ENCODE measurements at places on chromosomes 2 and 18.

DNA sequence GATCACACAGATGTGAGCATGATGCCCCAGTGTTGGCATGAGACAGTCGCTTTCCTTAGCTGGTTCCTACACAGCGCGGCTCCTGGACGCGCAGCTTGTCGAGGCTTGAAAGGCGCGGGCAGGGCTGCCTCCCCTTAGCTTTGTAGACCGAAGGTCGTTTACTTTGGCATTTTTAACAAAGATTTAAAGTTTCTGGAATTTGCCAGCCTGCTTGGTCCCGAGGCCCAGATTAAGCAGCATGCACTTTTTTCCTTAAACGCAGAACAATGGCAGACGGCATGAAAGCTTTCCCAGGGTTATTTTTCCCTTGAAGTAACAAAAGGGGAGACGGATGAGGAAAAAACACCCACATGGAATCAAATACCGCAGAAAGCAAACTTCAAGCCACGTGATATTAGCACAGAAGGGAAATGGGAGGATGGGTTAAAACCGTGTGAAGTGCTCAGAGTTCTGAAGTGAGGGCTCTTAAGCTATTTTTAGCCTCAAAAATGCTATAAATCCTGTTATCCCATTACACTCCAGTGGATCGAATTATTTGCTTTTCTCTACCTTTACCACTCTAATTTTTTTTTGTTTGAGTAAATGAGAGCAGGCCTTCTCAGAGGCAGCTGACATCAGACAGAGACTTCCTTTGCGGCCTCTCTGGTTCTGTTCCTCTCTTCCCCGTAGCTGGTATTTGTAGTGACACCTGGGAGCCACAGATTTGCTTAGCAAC, 55.7 kb downstream of the NPAS2 start:
- peak; percentile 66 for DNase-seq

DNA sequence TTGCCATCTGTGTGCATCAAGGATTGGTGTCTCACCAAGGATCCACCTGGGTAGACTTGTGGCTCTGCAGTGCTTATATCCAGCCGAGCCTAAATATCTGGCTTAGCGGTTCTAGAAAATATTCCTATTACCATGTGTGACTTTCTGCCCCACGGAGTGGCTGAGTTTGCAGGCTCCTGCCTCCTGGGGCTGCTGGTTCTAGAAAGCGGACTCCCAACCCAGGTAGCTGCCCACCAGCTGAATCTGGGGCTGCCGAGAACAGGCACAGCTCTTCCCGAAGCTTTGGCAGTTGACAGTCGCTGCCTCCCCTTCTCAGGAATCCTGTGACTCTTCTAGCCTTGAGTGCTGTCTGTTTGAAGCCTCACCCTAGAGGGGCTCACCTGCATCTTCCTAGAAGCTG, 104.6 kb downstream of the TPGS2 start:
- DNase-seq: no peak

DNA sequence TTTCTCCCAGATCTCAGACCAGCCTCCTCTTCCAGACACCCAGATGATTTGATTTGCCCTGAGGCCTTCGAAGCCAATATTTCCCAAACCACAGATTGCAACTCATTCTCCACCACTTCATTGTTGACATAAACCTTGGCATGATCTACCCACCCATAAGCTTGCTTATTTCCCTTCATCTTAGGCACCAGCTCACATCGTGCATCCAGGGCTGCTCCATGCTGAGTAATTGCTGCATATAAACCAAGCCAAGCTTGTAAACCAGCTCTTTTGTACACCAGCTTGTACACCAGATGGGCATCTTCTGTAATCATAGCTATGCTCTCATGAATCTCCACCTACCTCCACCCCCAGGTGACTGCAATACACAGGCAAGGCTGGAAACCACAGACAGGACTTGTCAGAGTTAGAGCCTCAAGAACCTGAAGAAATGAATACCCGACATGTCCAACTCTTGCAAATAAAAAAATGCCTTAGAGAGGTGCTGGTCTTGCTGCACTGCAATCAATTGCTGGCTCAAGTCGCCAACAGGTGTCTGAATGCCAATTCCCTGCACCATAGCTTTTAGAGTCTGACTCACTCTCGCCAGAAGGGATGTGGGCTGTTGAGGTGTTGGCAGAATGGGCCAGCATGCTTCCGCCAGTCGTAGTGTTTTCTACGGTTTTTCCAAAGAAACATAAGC, 31.5 kb downstream of the TRABD2A start:
- peak; percentile 56 for DNase-seq

DNA sequence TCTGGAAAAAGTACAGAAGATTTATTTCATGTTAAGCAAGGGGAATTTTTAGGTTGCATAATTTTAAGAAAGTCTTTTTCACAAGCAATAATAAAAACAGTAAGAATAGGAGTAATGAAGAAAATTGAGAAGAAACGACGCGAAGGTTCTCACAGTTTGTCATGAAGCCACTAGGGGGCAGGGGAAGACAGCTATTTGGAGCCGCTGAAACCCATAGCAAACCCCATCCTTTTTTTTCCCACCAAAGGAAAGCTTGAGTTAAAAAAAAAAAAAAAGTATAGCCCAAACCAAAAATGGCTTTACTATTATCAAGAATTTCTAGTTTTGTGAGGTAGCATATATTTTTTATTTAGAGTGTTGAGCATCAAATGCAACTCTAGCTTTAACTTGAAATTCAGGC, 300.9 kb downstream of the PHLPP1 start:
- DNase-seq: peak; percentile 53

GRCh38 chr2:25256488-25256875, 85.2 kb downstream of the DNMT3A start:
- DNase-seq: no peak

GRCh38 chr2:159559034-159559433, 57.3 kb downstream of the BAZ2B start:
- no peak for DNase-seq

- DNase-seq: no peak
Observed at GRCh38 chr2:215020283-215020682, 118.1 kb downstream of the ABCA12 start.

GRCh38 chr2:130341562-130342019, 1.1 kb upstream of the IMP4 start:
- peak; percentile 31 for DNase-seq

- no peak for DNase-seq
Observed at GRCh38 chr2:69729266-69729665, 12.7 kb upstream of the ANXA4 start.

DNA sequence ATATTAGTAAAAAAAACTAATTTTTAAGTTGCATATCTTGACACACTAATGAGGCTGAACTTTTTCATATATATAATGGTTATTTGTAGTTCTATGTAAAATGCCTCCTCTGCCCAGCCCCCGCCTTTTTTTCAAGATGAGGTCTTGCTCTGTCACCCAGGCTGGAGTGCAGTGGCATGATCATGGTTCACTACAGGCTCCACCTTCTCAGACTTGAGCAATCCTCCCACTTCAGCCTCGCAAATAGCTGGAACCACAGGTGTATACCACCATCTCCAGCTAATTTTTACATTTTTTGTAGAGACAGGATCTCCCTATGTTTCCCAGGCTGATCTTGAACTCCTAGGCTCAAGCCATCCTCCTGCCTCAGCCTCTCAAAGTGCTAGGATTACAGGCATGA, 24.3 kb downstream of the ATF2 start:
- DNase-seq: no peak
